ENCODE measurements at places on chromosomes 4 and X. TPM values are rescaled to one million over a fixed set of nuclear protein-coding genes. Genes with fewer than 3 reads are reported as not detected.

Gene LDB2
- total RNA-seq, result 9.9 TPM

Gene CACNA1F
- not detected for total RNA-seq

Gene MOB1B
- total RNA-seq, result 6.0 TPM

Gene KLHL13
- 5.1 TPM for total RNA-seq

Gene SOX3
- not detected for total RNA-seq

Gene MAP7D3
- total RNA-seq, result 9.2 TPM

Gene NEK1
- 3.1 TPM for total RNA-seq

Gene KLF8
- total RNA-seq, result 1.4 TPM

Gene LINC00632
- total RNA-seq, result 44.0 TPM

Gene FRG1
- total RNA-seq, result 25.9 TPM

Gene TBX22
- total RNA-seq, result not detected

Gene DMP1
- not detected for total RNA-seq

Gene FAAH2
- not detected for total RNA-seq

Gene BCORL1
- total RNA-seq, result 2.3 TPM

Gene SYTL4
- total RNA-seq, result 3.1 TPM

Gene AFF1
- 13.7 TPM for total RNA-seq

Gene MAP9
- total RNA-seq, result 21.7 TPM

Gene SRPK3
- total RNA-seq, result not detected

Gene CSAG2
- not detected for total RNA-seq

Gene UGT2B7
- not detected for total RNA-seq

Gene PLS3
- total RNA-seq, result 157 TPM

Gene RTL3
- not detected for total RNA-seq

Gene TEX13D
- total RNA-seq, result not detected

Gene DUSP9
- not detected for total RNA-seq

Data from cardiac atrium fibroblast (primary cell).